LoVo (cell line): ENCODE measurements at places on chromosomes 5 and 9.

DNA sequence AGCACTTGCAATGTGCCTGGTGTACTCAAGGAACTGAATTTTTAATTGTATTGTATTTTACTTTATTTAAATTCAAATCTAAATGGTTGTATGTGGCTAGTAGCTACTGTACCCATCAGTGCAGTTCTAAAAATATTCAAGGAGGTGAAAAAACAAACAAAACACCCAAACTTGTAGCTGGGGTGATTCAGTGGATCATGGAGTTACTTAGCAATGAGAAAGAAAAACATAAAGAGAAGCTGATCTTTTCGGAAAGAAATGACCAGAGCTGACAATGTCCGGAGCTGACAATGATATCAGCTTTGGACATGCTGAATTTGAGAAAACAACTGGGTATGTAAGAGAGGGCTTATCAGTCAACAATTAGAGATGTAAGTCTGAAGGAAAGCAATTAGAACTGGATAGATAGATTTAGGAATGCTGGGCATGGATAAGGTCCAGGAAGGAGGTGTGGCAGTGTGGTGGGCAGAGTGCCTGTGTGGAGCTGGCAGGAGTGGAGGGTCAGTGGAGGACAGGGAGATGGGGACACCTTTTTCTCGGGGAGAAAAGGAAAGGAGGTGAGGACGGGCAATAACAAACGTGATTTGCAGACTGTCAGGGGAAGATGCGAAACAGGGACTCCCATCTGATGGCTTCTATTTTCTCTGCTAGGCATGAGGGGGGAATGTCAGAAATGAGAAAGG is 113.2 kb downstream of the DCP2 start:
- DNase-seq, result no peak

- DNase-seq, result no peak
Measured at GRCh38 chr9:121261107-121261460, 6.9 kb upstream of the GSN start.

DNA sequence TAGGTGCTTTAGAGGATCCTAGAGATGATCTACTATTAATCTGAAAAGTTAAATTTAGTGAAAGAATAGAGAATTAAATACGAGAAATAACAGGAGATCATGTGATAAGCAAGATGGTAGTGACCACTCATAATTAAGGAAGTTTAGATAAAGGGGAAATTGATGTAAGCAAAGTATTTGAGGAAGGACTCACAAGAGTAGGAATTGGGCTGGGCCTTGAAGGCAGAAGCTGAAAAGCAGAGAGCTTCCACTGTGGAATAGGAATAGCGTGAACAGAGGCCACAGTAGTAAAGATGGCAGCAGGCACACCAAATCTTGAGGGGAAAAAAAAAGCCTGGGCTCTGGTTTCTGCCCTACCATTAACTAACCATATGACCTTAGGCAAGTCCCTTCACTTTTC is 38.0 kb downstream of the KIF24 start:
- no peak for DNase-seq

DNA sequence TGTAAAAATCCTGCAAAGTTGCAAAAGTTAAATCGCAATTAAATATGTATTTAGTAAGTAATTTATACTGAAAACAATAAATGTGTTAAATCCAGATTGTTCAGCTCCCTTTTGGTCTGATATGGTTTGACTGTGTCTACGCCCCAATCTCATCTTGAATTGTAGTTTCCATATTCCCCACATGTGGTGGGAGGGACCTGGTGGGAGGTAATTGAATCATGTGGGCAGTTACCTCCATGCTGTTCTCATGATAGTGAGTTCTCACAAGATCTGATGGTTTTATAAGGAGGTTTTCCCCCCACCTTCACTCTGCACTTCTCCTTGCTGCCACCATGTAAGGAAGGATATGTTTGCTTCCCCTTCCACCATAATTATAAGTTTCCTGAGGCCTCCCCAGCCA is 140.0 kb downstream of the CDH6 start:
- DNase-seq, result no peak

DNA sequence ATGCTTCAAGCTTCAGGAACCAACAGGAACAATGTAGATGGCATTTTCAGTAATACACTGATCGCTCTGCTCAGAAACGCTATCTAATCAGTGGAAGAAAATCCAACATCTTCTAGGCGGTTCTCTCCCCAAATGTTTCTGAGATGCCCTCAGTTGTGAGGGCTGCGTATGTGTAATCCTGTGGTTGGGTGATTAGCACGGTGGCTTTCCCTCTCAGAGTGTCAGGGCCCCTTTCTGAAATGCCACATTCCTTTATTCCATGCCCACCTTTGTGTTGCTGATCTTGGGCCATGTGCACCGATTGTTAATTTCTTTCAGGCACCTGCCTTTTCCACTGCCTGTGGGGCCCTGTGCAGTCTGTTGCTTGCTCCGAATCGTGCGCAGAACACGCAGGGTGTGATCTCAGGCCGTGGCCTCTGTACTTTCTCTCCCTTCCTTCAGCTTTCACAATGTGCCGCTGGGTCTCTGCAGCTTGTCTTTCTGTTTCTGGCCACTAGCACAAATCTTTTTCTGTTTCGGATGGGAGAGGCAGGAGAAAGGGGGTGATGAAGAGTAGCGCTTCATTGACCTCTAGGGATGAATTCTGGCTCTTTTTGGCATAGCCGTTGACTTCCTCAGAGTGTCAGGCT is 324.0 kb downstream of the PARP8 start:
- DNase-seq, result no peak

DNA sequence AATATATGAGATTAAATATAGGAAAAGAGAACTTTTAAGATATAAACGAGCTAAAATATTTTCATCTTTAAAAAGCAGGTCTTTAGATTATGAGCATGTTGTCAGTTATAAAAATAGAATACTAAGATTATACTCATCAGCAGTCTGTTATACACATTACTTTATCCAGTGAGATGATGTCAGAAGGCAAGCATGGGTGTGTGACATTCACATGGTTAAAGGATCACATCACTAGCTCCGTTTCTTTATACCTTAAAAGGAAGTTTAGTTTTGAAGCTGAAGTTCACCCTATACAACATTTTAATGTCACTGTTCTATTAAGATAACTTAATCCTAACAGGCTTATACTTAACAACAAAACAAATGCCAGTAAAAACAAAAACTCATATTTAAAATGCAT is 59.6 kb downstream of the RICTOR start:
- DNase-seq, result no peak

GRCh38 chr9:18849270-18849669 is 183.7 kb downstream of the SAXO1 start:
- no peak for DNase-seq

DNA sequence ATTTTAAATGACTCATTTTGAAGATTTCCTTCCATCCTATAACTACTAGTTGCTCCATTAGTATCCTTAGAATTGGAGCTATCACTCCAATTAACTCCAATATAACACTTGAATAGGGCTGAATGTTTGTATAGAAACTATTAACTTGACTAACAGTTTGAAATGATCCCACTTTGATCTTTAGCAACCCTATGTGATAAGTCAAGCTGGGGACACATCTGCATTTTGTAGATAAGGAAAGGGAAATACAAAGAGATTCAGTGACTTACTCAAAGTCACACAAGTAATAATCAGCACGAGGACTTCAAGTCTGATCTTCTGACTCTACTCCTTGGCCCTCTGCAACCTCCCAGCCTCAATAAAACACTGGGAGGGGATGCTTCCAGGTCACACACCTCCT is 101.1 kb downstream of the TMEM215 start:
- no peak for DNase-seq

DNA sequence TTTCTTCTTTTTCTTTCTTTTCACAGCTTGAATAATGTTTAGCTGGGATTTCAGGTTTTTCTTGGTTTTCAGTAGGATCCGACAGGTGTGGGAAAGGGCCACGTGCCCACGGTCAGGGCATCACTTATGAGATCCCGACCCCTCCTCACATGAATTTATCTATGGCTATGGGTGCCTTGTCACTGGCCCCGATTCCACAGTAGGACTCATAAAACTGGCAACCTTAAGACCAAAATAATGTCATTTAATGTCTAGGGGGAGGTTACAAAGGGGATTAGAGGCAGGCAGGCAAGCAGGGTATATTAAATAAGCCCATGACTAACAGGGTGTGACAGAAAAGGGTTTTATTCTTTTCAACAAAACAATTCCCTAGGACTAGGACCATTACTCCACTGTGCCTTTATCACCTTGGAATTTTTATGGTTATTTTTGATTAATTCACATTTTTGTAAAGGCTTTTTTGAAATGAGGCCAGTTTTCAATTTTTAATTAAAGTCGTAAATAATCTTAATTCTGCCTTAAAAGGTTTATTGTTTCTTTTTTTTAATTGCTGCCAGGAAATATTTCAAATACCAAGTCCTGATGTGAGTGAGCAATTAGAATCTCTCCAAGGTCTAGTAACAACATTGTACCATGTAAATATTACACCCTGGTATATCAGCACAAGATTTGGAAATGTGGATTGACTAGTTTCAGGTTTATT is 370.4 kb downstream of the GLIS3 start:
- DNase-seq, result peak; percentile 54

GRCh38 chr5:5380298-5380697 is 42.2 kb upstream of the ICE1 start:
- DNase-seq, result no peak

DNA sequence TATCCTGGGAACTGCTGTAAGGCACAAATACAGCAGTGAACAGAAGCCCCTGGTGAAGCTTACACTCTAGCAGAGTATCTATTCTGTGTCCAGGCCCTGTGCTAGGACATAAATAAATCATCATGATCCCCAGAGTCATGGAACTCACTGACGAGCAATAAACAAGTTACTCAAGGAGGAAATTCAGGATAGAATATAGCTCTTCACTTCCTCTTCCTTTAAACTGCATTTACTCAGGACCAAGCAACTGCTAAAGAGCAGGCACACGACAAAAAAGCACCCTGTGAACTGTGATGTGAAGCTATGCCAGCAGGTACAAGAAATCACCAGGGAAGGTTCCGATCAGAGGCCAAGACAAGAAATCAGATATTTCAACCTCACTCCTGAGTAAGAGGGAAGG is 47.8 kb upstream of the NR5A1 start:
- DNase-seq, result no peak

DNA sequence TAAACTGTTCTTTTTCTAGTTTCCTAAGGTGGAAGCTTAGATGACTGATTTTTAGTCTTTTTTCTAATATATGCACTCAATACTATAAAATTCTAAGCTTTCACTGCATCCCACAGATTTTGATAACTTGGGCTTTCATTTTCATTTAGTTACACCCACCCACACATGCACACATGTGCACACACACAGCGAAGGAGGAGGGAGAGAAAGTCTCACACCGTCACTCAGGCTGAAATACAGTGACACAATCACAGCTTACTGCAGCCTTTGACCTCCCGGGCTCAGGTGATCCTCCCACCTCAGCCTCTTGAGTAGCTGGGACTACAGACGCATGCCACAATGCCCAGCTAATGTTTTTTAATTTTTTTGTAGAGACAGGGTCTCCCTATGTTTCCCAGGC is 96.5 kb downstream of the SMIM23 start:
- DNase-seq, result no peak

- DNase-seq, result no peak
Measured at GRCh38 chr5:147619281-147619878, 109.5 kb upstream of the DPYSL3 start.

- no peak for DNase-seq
Measured at GRCh38 chr9:129071526-129072126, 9.3 kb upstream of the DOLPP1 start.

- no peak for DNase-seq
Measured at GRCh38 chr5:130064484-130064883, 160.2 kb downstream of the CHSY3 start.

GRCh38 chr9:134915046-134915985 is 2.4 kb downstream of the FCN1 start:
- DNase-seq, result no peak

DNA sequence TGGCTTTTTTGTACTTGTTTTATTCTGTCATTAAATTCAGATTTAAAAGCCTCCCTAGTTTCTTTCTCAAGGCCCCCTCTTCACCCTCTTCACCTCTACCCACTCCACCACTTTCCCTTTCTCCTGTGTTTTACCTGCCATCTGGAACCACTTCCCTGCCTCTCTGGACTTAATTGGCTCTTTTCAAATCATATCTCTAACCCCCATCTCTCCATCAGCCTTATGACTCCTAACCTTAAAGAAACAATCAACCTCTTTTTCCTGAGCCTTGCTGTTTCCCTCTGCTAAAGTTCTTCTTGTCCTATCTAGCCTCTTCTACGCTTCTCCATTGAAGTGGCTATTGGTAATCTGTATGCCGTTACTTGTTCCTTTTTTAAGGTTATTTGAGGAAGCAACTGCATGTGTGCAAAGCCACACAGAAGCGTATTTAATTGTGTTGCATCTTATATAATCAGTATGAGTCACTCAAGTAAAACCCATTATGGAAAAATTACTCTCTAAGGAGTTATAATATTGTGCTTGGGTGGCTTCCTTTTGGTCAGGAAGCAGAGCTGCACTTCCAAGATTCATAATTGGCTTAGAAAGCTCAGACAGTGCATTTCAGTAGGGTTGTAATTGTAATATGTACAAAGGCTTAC is 653.6 kb upstream of the ITGA1 start:
- DNase-seq, result no peak

DNA sequence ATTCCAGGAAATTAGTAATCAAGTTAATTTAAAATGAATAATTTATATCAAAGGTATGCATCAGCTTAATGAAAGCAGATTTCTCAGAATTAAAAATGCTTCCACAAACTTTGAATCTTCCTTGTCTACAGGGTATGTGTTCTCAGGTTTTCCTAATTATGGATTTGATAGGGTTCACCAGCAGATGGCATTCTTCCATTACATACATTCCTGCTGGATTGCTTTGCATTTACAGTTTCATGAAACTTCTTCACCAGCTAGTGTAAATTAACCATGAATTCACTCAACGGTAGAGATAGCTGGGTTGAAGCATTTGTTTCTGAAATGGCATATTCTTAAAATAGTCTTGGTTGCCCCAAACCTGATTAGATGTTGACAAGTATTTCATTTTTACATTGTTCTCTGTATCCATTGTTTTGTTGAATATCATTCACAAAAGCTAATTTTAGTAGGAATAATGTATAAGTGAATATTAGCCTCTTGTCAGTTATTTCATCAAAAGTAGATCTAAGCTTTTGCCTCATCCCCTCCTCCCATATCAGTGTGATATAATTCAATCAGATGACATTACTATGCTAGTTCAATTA is 68.7 kb upstream of the WDR41 start:
- peak; percentile 58 for DNase-seq

DNA sequence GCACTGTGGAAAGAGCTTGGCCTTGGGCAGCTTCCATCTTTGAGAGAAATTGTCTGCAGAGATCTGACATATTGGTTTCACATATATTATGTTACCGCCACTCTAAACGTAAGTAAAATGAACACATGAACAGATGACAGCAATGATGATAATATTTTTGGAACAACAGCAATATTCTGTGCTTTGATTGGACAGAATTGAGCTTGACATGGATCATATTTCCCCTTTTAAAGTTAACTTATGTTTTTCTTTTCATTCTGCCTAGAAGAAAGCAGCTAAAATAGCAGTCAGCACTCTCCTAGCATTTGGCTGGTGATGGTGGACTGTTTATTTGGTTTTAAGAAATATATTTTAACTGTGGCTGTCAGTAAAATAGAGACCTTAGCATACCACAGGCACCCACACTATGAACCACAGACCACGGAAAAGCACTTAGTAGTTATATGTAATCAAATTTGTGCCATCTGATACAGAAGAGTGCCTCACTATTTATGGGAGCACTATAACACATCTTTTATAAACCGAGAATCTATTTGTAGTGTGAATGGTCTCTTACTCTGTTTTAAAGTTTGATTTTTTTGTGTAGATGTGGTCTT is 1.8 kb upstream of the CFAP95 start:
- DNase-seq, result no peak
